ENCODE measurements at places on chromosomes 16 and 17.

GRCh38 chr16:74226338-74226954, 70.2 kb upstream of the PSMD7 start:
- DNase-seq, result no peak

DNA sequence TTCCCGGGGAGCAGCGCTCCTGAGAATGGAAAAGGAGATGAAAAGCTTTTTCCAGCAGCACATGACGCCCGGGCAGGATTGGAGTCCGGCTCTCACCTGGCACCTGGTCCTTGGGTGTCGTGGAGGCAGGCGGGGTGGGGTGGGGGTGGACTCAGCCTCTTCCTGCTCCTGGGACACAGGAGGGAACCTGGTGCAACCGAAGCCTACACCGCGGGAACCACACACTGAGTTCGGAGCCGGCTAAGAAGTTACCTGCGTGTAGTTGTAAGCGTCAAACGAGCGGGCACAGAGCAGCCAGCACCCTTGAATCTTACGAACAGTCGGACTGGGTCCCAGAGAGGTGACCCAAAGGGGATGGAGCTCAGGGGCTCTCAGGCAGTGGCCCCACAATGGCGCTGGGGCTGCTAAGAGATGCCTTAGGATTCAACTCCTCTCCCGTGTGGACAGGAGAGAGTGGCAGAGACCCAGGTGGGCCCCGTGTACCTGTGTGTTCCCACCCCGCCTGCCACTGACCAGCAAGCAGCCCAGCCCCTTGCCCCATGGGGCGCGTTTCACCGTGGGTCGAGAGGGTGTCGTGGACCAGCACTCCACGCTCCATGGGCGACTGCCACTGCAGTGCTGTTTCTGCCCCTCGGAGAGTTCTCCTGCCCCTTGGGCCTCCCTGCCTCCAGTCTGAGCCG, 105.8 kb upstream of the METRNL start:
- no peak for DNase-seq

- DNase-seq, result no peak
Measured at GRCh38 chr17:58005031-58005727, 1.9 kb downstream of the SRSF1 start.

GRCh38 chr16:79283578-79283977, 317.0 kb downstream of the MAF start:
- DNase-seq, result no peak

DNA sequence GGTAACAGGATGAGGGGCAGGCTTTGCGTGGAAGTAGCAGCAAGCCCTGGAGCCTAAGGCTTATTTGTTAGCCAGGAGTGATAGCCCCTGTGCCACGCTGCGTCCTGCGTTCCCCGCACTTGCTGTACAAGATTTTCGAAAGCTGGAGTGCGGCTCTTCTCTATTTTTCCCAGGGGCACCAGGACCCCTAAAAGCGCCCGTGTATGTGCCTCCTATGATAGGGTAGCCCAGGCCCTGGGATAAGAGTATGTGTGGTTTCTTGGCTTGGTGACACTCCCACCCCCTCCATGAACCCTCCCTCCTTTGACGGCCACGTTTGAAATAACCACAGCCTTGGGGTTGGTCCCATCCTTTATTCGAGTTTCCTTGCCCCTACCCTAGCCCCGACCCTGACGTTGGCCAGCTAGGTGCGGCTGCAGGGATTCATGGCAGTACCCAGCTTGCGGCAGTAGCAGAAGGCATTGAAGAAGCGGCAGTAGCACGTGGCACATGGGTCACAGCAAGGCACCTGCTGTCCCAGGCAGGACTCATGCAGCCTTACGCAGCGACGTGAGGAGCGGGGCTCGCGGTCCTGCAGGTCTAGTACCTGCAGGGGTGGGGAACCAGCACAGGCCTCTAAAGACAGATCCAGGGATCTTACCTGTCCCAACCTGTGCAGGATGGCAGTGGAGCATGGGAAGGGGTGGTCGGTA, 968 bp downstream of the AGRP start:
- DNase-seq, result no peak

Data from AG09309 (cell line).